ENCODE measurements at places on chromosomes 5 and 9. TPM values are rescaled to one million over a fixed set of nuclear protein-coding genes. Genes with fewer than 3 reads are reported as not detected.

MAMDC2 gene
- total RNA-seq: not detected

CCDC171 gene
- total RNA-seq: 1.1 TPM

GABRA1 gene
- total RNA-seq: not detected

SLC6A3 gene
- 0.08 TPM for total RNA-seq

CDKN2B-AS1 gene
- 0.25 TPM for total RNA-seq

LCN1 gene
- total RNA-seq: not detected

TRPM3 gene
- not detected for total RNA-seq

GRCh38 chr9:133821601-133822429, 83.7 kb upstream of the SARDH start:
- DNase-seq: no peak

GRCh38 chr5:90967851-90968250, 409.3 kb downstream of the ADGRV1 start:
- DNase-seq: no peak

GRCh38 chr5:169856571-169856970, 123.7 kb downstream of the INSYN2B start:
- DNase-seq: no peak

DNA sequence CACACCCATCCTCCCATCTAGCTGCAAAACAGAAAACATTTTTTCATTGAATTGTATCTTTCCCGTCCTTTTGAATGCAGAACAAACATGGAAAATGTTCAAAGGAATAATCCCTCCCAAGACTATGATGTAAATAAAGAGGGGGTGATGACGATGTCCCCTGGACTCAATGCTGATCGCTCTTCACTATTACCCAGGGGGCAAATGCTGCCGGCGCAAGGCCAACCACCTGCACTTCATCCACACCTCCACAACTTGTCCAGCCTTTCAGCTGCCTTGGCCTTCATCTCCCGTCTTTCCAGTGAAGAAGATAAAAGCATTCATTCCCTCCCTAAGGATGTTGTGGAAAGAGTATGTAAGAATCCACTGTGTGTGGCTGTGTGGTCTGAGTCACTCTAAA, 240.3 kb downstream of the AGTPBP1 start:
- no peak for DNase-seq

DNA sequence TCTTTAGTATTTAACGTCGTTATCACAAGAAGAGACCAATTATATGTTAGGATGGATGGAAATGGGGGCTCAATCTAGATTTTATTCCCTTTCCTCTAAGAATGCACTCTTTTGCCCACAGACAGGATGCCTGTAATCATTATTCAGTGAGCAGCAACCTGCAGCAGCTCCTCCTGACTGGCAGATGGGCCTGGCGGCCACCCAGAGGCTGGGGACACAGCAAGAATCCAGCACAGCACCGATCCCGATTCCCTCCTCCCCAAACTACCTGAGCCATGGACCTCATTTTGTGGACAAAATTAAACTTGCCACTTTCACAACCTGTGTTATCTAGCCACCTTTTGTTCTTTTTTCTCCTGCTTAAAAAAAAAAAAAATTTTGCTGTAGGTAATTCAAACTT, 101.0 kb downstream of the USP20 start:
- DNase-seq: no peak

DNA sequence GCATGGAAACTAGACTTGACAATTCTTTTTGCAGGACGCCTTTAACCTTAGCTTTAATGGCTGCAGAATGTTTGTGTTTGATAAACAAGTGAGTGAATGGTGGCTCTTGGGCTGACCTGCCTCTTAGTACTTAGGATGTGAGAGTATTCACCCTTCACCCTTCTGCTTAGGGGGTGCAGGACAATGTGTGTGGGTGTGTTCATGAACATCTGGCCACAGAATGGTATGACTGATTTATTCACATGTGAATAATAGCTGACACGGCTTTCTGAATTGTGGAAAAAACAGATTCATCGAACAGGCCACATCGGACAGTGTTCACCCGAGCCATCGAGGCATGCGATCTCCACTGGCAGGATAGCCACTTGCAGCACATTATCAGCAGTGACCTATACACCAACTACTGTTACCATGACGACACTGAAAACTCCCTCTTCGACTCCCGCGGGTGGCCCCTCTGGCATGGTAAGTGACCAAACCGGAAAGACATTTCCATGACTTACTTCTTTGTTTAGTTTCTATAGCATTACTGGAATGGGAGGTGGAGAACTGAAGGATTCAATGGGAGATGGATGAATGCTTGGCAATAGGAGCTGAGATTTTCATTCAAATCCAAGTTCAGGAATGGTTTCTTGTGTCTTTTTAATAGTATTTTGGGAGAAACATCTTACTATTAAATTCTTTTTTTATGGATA, 193.6 kb downstream of the ZSWIM6 start:
- DNase-seq: no peak

DNA sequence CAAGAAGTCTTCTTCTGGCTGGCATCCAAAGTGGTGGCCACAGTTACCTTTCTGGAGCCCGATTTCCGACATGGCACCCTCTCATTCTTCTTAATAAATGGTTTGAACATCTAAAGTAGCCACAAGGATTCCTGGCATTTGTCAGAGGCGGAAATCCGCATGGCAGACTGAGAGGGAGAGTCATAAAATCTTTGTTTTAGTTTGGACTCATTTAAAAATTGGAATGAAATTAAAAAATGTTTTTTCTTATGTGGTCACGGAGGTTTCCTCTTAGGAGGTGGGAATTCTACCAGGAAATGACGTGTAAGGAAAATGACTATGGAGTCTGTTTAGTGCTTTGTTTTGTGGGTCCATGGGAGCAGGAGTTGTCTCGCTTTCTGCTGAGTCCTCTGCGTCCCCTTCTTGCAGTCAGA, 133.0 kb upstream of the PTCH1 start:
- DNase-seq: no peak

- DNase-seq: no peak
Measured at GRCh38 chr5:171750311-171750788, 35.3 kb upstream of the SMIM23 start.

GRCh38 chr5:72013766-72014624, 93.3 kb upstream of the MAP1B start:
- no peak for DNase-seq

- DNase-seq: no peak
Measured at GRCh38 chr9:90921104-90921503, 119.5 kb downstream of the SYK start.

- no peak for DNase-seq
Measured at GRCh38 chr5:154543380-154543779, 65.4 kb upstream of the HAND1 start.

DNA sequence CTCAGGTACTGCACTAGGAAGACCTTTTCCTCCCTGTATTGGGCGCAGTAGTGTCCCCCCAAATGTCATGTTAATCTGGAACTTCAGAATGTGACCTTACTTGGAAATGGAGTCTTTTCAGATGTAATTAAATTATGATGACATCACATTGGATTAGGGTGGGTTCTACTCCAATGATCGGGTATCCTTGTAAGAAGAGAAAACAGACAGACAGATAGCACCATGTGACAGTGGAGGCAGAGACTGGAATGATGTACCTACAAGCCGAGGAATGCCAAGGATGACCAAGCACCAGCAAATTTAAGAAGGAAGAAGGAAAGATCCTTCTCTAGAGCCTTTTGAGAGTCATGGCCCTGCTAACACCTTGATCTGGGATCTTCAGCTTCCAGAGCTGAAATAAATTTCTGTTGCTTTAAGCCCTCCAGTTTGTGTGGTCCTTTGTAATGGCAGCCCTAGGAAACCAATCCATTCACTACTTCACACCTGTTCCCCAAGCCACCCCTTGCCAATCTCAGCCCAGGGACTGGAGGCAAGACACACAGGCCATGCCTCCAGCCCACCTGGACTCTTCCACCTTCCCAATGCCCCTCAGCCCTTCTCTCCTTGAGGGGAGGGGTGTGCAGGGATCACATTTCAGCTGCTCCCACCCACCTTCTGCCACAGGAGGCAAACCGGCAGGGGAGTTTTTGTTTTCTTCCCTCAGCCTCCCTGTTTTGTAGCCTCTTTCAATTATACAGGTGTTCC, 1.6 kb downstream of the CCNJL start:
- no peak for DNase-seq

DNA sequence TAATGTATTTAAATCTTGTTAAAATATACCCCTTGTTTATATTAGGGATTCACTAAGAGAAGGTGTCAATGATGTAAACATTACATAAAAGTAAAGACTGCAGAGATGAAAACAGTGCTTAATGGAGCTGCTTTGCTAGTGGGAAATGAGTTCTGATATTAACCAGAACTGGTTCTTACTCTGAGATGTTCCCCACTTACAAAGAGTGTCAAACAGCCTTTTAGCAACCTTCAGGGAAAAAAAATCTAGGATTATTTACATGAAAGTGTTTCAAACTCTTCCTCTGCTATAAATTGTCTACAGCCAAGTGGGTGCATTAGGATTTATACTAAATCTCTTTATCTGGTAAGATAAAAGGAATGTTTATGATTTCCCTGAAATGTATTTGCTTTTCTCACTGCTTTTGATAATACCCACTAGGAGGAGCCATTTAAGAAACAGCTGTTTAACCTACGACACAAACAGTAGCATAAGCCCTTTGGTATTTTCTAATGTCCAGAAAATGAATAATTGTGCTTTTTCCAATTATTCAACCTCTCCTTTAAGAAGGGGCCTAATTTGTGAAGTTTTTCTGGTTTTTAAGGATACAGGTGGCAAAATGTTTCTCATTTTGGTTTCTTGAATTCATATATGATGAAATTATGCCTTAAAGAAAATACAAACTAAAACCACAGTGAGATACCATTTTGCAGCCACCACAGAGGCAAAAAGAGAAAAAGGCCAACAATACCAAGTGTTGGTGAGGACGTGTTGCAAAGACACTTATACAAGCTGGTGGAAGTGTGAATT, 186.3 kb downstream of the TLE4 start:
- peak; percentile 8 for DNase-seq

GRCh38 chr9:123111427-123112014, 78.1 kb downstream of the GPR21 start:
- no peak for DNase-seq

GRCh38 chr5:150401076-150401375, 11.7 kb downstream of the CD74 start:
- no peak for DNase-seq

- no peak for DNase-seq
Measured at GRCh38 chr5:87110721-87111120, 157.0 kb upstream of the RASA1 start.

DNA sequence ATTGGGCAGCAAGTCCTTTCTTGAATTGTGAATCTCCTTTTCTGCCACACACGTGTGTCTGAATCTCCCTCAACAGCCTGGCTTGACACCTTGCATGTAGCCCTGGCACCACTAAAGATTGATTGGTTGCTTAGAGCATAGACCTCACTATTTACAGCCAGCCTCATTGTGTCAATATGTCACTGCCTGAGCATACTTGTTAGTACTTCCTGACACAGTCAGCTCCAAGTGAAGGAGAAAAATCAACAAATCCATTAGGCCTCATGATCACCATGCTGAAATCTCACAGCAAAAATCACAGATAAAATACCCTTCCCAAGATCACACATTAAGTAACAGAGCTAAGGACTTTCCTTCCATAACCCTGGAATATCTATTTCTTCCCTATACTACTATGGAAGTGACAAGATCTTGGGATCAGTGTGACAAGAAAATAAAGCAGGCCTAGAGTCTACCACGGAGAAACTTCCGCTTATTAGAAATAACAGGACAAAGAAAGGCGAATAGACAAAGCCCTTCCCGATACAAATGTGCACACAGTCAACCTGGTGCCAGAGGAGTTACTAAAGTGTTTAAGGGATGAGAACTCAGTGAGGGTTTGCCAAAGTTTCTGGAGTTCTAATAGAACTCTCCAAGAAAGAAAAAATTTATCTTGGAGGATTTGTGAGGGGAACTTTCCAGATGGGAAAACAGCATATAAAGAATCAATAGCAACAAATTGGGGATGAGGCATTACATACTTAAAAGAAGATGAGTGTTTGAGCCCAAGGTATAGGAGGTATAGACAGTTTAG, 5.6 kb upstream of the ARL15 start:
- DNase-seq: no peak

- DNase-seq: no peak
Measured at GRCh38 chr9:121735065-121735792, 83.8 kb downstream of the DAB2IP start.

DNA sequence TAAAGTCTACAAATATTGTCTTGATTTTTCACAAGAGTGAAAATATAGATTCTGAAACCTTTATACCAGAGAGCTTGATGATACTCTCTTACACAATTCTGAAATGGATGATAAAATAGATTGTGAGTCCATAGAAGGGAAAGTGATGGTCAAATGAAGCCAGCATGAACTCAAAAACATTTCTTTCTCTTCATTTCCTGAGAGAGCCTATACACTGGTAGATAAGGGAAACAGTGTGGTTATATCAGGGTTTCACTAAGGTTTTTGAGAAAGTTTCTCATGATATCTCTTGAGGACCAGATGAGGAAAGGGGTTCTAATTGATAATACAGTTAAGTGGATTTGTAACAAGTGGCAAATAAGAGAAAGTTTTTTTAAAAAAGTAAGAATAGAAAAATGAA, 254.1 kb downstream of the PJA2 start:
- no peak for DNase-seq

- DNase-seq: no peak
Measured at GRCh38 chr9:111320631-111321030, 9.4 kb downstream of the OR2K2 start.

DNA sequence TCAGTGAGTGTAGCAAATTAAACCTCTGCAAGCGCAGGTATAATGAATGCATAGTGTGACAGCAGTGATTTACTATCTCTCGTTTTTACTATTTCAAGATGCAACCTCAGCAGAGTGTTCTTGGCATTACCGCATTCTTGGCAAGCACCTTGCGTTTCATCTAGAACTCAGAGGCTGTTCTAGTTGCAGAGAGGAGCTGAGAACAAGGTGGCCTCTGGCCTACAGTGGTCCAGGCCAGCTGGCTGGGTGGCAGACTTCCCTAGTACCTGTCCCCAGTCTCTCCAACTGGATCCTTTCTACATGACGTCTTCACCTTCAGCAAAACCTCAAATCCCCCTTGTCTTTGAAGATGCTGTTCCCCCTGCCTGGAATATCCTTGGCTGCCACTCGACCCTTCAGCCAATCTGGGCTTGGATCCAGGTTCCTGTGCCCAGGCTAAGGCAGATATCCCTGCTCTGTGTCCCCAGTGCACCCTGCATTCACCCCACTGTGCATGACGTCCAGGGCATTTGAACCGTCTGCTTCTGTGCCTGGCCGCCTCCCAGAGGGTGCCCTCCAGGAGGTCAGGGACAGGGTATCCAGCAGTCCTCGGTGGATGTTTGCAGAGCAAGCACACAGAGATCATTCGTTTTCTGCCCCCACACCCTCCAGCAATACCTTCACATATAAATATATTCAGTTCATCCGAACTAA, 120.4 kb upstream of the CPEB4 start:
- no peak for DNase-seq

GRCh38 chr5:77418601-77419581, 73.2 kb downstream of the WDR41 start:
- DNase-seq: no peak

Measured in CD4-positive, alpha-beta T cell (primary cell).